ENCODE measurements at places on chromosomes 13 and 19.

- DNase-seq: peak; percentile 43
These were observed 4.7 kb downstream of the EPS8L1 start for GRCh38 chr19:55080121-55080967.

GRCh38 chr13:36438594-36439483 lies 6.5 kb downstream of the CCNA1 start:
- DNase-seq: no peak

- DNase-seq: peak; percentile 13
These were observed 7.5 kb downstream of the ZNF610 start for GRCh38 chr19:52343548-52343947.

GRCh38 chr19:36265856-36266374 lies 51.0 kb downstream of the ZNF146 start:
- no peak for DNase-seq

DNA sequence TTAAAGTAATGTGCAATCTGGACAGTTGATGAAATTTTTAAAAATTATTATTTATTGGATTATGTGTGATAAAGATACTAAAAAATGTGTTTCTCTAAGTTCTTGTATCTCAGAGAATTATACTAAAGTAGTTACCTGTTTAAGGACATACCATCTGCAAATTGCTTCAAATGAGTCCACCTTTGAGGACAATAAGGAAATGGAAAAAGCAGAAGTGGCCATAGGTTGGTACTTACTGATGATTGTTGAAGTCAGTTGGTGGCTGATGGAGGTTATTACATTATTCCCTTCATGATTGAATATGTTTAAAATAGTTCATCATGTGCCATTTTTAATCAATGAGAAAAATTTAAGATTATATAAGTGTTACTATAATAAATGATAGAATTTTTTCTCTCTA lies 367.0 kb downstream of the MYO16 start:
- DNase-seq: no peak

GRCh38 chr13:63578796-63579195 lies 2163.1 kb upstream of the PCDH20 start:
- no peak for DNase-seq

GRCh38 chr13:114017028-114017630 lies 43.3 kb upstream of the C13orf46 start:
- DNase-seq: no peak

- DNase-seq: no peak
These were observed 1200.6 kb downstream of the UQCRFS1 start for GRCh38 chr19:28012361-28012760.

DNA sequence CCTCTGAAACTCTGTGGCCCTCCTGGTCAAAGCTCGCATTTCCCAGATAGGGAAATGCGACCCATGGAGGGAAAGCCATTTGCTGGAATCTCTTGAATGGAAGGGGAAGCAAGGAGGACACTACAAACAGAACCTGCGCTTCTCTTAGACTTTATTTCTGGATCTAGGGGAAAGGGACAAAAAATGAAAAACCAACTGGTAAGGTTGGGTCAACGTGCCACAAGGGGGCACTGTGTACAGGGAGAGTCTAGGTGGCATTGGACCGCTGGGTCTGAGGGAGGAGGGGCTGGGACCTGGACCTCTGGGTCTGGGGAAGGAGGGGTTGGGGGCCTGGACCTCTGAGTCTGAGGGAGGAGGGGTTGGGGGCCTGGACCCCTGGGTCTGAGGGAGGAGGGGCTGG lies 5.0 kb downstream of the KLK4 start:
- DNase-seq: peak; percentile 31

GRCh38 chr13:23960566-23961156 lies 63.4 kb upstream of the C1QTNF9B start:
- no peak for DNase-seq

DNA sequence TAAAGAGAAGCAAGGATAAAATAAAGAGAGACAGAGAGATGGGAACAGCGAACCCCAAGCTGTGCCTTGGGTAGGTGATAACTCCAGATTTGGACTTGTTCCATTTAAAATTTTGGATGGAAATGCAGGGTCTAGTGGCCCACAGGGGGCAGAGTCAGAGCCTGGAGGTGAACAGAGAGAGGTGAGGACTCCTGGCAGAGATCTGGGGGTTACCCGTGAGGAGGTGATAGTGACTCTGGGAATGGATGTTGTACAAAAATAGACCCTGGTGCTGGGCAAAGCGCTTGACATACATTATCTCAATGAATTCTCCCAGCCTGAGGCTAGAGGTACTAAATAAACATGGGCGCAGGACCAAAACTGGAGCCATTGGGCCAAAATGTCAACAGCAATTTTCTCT lies 14.3 kb upstream of the DHRS12 start:
- DNase-seq: no peak

GRCh38 chr19:2798733-2799132 lies 13.4 kb downstream of the THOP1 start:
- DNase-seq: no peak

GRCh38 chr19:2186071-2186846 lies 22.5 kb downstream of the DOT1L start:
- no peak for DNase-seq

GRCh38 chr19:1047696-1048147 lies 7.8 kb downstream of the ABCA7 start:
- no peak for DNase-seq

- no peak for DNase-seq
These were observed 10.7 kb downstream of the RFX2 start for GRCh38 chr19:6099599-6099998.

- no peak for DNase-seq
These were observed 241.9 kb downstream of the ABCC4 start for GRCh38 chr13:95059306-95059705.
